Caco-2 (cell line): ENCODE measurements at places on chromosomes 2 and 18. TPM values are rescaled to one million over a fixed set of nuclear protein-coding genes. Genes with fewer than 3 reads are reported as not detected.

Gene TLX2
- 0.68 and 0.72 TPM in 2 replicates for total RNA-seq

Gene HOXD11
- not detected in 2 replicates for total RNA-seq

Gene BCL2
- total RNA-seq = 6.3 and 6.5 TPM in 2 replicates

Gene RBMS1
- total RNA-seq = 91.9 and 92.2 TPM in 2 replicates

Gene LOXHD1
- not detected in 2 replicates for total RNA-seq

Gene FBLN7
- total RNA-seq = 0.39 and 0.59 TPM in 2 replicates

Gene SUPT7L
- total RNA-seq = 42.4 and 43.5 TPM in 2 replicates

Gene LIMS2
- 9.6 and 10.0 TPM in 2 replicates for total RNA-seq

Gene RIT2
- not detected in 2 replicates for total RNA-seq

Gene TUBB8B
- 0.91 and 1.4 TPM in 2 replicates for total RNA-seq

Gene EMX1
- 2.6 and 3.6 TPM in 2 replicates for total RNA-seq

Gene INPP4A
- total RNA-seq = 24.9 and 26.3 TPM in 2 replicates

Gene FBXO48
- 1.1 and 1.2 TPM in 2 replicates for total RNA-seq
